ENCODE measurements at places on chromosomes 6 and 20.

- DNase-seq: no peak
Observed at GRCh38 chr20:36726168-36726567, 19.7 kb downstream of the NDRG3 start.

- DNase-seq: peak; percentile 48
Observed at GRCh38 chr6:105452924-105453756, 50.3 kb upstream of the PREP start.

GRCh38 chr20:44117296-44118184 lies 69.4 kb downstream of the JPH2 start:
- DNase-seq: no peak

DNA sequence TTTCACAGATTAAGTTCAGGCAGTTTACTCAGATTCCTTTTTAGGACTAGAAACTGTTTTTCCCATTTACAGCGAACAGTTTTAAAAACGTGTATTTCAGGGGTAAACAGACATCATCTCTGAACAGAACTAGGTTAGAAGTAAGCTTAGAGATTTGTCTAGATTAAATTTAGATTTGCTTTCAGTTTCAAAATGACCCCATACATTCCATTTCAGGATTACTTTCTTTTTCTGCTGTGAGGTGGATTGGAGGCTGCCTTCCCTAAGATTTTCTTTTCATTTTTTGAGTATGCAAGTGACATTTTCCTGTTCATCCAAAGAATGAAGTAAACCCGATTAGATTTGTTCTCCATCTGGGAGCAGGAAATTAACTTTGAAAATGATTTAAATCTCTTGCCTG lies 747.2 kb downstream of the KHDRBS2 start:
- DNase-seq: no peak
